ENCODE measurements at places on chromosomes 11 and 22.

DNA sequence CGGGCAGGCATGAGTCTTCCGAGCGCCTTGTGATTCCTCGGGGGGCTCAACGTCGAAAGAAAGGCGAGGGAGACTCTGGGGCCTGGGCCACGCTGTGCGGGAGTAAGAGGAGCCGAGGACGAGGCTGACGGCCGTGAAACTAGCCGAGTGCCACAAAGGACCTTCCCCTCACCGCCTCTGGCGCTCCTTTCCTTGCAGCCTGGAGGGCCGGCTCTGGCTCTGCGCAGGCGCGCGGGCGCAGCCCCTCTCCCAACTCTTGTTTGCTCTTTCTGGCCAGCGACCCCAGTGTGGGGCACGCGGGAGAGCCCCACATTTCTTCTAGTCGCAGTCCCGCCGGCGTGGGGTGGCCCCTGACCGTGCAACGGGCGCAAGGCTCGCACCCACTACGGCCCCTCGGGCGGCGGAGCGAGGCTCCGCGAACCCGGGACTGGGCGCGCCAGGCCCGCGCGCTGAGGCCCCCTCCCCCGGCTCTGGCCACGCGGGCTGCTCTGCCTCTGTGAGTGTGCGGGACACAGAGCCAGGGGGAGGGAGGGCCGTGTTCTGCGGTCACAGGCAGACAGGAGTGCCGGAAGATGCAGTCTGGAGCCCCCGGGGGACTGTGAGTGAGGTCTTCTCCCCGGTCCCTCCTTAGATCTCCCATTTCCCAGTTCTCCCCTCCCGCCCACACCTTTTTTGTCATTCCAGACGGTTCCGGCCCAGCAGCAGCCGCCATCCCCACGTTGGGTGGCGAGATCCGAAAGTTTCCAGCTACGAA, 1.0 kb upstream of the TOB2 start:
- DNase-seq, result peak; percentile 73

DNA sequence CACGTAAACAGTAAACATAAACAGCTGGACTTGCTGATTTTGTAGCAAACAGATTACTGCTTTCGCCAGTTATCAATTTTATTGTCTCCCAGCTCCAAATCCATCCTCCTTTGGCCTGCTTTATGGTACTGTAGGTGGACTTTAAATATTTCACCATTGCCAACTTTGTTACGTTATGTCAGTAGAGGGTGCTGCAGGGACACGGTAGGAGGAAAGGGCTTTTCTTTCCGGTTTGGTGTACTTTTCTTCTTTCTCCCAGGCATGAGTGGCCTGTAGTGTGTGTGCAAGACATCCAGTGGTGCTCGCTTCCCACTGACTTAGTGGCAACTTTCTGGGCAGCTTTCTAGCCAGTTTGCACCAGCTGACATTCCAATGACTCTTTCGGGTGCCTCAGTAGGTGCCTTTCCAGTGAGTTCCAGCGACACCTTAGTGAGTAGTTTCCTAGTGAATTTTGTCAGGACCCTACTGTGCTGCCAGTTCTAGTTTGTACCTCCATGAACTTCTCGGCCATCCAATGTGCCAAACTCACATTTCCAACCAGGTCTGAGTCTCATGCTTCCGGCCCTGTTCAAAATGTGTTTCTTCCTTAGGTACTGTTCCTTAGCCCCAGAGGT, 267.6 kb upstream of the TENM4 start:
- peak; percentile 61 for DNase-seq

GRCh38 chr11:76889411-76889975, 28.8 kb downstream of the ACER3 start:
- DNase-seq, result no peak

DNA sequence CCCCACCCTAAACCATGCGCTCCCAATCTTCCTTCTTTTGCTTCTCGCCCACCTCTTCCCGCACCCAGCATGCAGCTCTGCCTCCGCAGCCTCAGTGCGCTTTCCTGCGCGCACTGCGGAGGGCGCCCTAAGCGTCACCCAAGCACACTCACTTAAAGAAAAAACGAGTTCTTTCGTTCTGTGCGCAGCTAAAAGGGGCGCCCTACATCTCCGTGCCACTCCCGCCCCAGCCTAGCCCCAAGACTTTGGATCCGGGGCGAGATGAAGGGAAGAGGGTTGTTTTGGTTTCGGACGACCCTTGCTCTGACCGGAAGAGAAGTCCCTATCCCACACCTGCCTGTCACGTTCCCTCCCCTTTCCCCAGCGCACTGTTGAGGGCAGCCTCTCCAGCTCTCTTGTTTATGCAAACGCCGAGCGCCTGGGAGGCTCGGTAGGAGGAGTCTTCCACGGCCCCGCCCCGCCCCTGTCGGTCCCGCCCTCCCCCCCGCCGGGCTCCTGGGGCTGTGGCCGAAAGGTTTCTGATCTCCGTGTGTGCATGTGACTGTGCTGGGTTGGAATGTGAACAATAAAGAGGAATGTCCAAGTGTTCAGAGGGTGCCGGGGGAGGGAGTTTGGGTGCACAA, 5.3 kb downstream of the VSIG2 start:
- DNase-seq, result peak; percentile 76

GRCh38 chr22:43823353-43823908, 11.3 kb upstream of the EFCAB6 start:
- peak; percentile 67 for DNase-seq

GRCh38 chr11:93589347-93589746, 46.2 kb upstream of the SMCO4 start:
- DNase-seq, result no peak

DNA sequence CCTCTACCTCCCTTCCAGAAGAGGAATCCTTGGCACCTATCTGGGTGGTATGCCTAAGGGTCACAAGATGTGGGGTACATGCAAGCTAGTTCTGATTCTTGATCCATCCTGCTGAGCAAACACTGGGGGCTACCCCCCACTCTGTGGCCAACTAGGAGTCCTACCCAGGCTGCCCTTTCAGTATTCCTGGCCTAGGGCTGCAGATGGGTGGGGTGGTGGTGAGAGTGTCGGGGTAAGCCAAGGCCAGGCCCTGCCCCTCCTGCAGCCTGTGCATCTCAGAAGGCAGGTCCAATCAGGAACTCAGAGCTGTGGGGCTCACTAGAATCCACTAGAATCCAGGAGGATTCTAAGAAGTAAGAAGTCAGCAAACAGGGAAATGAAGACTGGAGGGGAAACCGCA, 10.9 kb downstream of the SSH3 start:
- DNase-seq, result no peak

GRCh38 chr11:23569547-23569946, 709.3 kb upstream of the CCDC179 start:
- no peak for DNase-seq
